Activated CD4-positive, alpha-beta memory T cell treated with anti-CD3 and anti-CD28 coated beads for 36 hours (primary cell): ENCODE measurements at places on chromosomes 11 and 22.

- DNase-seq = no peak
These were observed 6.2 kb upstream of the PIM3 start for GRCh38 chr22:49954354-49954753.

DNA sequence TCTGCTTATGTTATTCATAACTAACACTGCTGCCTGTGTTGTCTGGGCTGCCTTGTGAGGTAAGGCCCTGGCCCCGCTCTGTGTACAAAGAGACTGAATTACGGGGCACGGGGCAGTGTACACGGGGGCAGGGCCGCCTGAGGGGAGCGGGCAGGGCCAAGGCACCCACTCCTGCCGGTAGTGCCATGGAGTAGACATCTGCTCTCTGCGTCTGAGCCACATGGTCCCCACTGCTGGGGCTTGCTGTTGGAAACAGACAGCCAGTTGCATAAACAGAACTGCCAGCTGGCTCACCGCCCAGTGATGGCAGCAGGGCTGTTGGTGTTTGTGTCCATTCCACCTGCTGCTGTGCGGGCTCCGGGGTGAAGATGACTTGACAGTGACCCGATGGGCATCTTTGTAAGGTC, 19.8 kb downstream of the FAM118A start:
- no peak for DNase-seq

DNA sequence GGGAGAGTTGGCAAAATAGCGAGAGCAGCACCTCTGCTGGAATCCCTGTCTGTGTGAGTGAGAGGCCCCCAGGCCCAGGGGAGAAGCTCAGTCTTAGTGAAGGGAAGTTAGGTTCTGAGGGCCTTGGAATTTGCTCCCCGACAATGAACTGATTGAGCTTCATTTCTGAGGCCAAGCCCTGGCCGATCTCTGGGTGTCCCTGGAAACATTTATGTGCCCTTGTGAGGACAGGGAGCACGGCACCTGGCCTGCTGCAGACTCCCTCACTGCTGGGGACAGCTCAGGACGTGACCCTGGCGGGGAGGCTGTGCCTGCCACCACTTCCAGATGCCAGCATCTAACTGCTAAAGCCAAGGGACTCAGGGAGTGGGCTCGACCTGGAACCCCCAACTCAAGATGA, 52.0 kb downstream of the ARHGAP8 start:
- no peak for DNase-seq

- no peak for DNase-seq
These were observed 60.1 kb downstream of the DCUN1D5 start for GRCh38 chr11:103031834-103032233.

- no peak for DNase-seq
These were observed 39.9 kb downstream of the MYEOV start for GRCh38 chr11:69333879-69334278.

- DNase-seq = no peak
These were observed 30.4 kb downstream of the CYP2R1 start for GRCh38 chr11:14861680-14862079.

- no peak for DNase-seq
These were observed 17.6 kb upstream of the MED17 start for GRCh38 chr11:93766504-93766903.

GRCh38 chr22:20244691-20245576, 23.2 kb downstream of the RTN4R start:
- peak; percentile 53 for DNase-seq

GRCh38 chr11:64846998-64847666, 2.7 kb upstream of the CDC42BPG start:
- DNase-seq = peak; percentile 94

DNA sequence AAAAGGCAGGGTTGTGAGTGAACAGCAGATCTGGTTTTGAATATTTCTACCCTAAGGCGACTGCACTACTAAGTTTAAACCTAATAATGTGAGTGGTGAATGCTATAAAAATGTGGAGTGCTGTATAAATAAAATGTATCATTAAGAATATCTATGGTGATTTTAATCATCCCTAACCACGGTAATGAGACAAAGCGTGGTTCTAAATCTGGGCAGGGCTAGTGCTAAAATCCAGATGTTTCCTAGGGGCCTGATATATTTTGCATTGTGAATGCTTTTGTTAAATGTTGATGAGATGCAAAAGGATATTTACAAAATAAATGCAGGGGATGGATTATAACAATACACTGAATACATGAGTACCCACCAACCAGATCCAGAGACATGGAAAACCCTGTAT, 58.1 kb downstream of the TSPAN18 start:
- DNase-seq = no peak

GRCh38 chr11:13679768-13680167, 11.3 kb downstream of the FAR1 start:
- DNase-seq = no peak

DNA sequence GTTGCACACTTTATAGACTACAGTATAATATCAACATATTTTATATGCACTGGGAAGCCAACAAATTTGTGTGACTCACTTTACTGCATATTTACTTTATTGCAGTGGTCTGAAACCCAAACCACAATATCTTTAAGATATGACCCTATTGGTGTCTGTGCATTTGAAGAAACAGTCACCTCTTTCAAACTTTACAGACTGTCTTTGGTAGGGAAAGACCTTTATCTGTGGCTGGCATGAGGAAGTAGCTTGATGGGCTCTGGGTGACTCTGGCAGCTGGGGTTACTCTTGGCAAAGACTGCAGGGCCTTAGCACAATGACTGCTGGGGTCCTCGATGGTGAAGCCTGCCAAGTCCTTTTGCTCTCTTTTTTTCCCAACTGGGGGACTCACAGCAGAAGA, 21.3 kb upstream of the ABTB2 start:
- no peak for DNase-seq

DNA sequence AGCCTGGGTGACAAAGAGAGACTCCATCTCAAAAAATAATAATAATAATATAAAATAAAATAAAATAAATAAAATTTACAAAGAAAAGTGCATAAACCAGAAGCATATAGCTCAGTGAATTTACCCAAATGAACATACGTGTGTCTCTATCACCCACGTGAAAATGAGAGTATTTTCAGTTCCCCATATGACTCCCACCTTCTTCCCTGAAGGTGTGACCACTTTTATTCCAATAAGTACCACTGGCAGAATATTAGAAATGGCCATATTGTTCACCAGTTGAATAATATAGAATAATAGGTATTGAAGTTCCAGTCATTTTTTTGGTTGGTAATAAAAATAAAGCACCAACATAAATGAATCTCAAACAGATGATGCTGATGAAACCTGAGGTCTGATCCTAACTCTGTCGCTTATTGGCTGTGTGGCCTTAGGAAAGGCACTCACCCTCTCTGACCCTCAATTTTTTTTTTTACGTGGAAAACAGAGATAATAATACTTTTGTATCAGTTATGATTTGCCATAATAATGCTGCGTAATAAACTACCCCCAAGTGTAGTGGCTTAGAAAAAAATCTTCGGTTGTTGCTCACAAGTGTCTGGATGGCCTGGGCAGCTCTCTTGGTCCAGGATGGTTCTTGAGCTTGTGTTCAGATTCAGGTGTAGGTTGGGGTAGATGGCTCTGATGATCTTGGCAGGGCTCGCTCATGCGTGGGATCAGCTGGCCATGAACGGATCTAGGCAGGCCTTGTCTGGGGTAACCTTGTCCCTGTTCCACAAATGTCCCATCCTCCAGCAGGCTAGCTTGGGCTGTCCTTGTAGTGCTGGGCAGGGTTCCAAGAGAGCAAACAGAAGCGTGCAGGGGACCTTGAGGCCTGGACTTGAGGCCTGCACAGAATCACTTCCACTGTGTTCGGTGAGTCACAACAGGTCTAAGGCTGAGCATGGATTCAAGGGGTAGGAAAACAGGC, 88.1 kb downstream of the MYO18B start:
- DNase-seq = no peak

GRCh38 chr11:84671325-84671999, 955.7 kb downstream of the DLG2 start:
- no peak for DNase-seq

GRCh38 chr11:127552446-127552845, 551.9 kb upstream of the KIRREL3 start:
- DNase-seq = no peak

- no peak for DNase-seq
These were observed 88.5 kb downstream of the WNT7B start for GRCh38 chr22:45888221-45889092.

- peak; percentile 59 for DNase-seq
These were observed 47.5 kb upstream of the PICALM start for GRCh38 chr11:86116386-86116726.

DNA sequence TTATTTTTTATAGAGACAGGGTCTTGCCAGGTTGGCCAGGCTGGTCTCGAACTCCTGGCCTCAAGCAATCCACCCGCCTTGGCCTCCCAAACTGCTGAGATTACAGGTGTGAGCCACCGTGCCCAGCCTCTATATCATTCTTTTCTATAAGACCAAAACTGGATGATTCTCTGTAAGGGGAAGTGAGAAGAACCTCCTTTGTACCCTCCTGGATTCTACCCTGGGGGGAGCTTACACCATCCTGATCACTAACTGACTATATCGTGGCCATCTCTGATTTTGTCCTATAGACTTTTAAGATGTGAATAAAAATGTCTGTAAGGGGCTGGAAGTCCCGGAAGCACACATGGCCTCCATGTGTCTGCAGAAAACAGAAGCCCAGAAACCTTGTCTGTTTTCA, 9.1 kb downstream of the PIWIL4 start:
- no peak for DNase-seq

GRCh38 chr11:82732734-82733443, 775 bp downstream of the FAM181B start:
- DNase-seq = peak; percentile 13

- DNase-seq = no peak
These were observed 207.3 kb upstream of the MTNR1B start for GRCh38 chr11:92762121-92762540.

GRCh38 chr11:115169251-115169650, 335.0 kb downstream of the CADM1 start:
- no peak for DNase-seq

- no peak for DNase-seq
These were observed at the start of gene FIBIN for GRCh38 chr11:26993965-26994457. FIBIN (plus strand) TSS chr11:26994112; CDS start chr11:26994527, 415 bp downstream.

DNA sequence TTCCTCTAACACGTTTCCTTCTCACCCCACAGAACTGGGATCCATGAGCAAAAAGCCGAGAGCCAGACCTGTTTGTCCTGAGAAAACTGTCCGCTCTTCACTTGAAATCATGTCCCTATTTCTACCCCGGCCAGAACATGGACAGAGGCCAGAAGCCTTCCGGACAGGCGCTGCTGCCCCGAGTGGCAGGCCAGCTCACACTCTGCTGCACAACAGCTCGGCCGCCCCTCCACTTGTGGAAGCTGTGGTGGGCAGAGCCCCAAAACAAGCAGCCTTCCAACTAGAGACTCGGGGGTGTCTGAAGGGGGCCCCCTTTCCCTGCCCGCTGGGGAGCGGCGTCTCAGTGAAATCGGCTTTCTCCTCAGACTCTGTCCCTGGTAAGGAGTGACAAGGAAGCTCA, 24.0 kb downstream of the CD5 start:
- DNase-seq = no peak

- DNase-seq = no peak
These were observed 163.4 kb downstream of the INSC start for GRCh38 chr11:15278128-15278527.

- DNase-seq = no peak
These were observed 80.7 kb upstream of the FAM181B start for GRCh38 chr11:82814379-82814778.

DNA sequence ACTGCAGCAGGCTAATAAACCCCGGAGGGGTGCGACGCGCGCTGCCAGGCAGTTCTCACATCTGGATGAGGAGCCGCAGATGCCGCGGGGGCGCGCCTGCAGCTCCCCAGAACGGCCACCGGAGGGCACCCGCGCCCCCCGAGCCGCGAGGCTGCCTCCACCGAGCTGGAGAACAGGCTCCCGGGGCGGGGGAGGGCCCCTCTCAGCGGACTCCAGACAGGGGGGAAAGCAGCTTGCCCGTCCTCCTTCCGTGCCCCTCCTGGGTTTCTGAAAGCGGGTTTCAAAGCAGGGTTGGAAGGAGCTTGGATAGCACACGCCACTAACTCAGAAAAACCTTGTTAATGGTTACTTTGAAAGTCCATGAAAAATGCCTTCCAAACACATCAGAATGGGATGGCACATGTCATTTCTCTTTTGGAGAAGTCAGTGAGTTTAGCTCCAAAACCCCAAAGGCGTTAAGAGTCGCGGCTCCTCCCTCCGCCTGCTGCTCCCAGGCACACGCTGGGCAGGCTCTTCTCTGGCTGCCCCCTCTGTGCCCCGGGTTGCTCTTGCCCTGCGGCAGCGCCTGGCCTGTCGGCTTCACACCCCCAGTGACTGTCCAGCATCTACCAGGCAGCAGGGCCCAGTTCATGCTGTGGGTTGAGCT, 317.8 kb downstream of the NTM start:
- peak; percentile 45 for DNase-seq

- DNase-seq = no peak
These were observed 407.4 kb upstream of the SYN3 start for GRCh38 chr22:33465554-33465953.
